ENCODE measurements at places on chromosomes 4 and X.
A peak's percentile ranks its signal among the peaks of the same experiment; 100 is the strongest.

DNA sequence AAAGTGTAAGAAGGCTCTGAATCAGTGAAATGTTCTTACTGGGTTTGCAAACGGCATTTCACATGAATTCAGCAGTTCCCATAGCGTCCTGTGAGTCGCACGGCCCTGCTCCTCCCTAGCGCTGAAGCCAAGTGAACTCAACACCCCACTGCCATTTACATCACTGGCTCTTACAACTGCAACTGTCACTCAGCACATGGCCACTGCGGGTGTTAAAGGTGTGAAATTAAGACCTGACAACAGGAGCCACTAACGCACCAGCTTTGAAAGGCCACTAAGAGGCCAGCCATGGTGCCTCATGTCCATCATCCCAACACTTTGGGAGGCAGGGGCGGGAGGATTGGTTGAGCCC lies 31.7 kb downstream of the RNF212 start:
- DNase-seq, result no peak

DNA sequence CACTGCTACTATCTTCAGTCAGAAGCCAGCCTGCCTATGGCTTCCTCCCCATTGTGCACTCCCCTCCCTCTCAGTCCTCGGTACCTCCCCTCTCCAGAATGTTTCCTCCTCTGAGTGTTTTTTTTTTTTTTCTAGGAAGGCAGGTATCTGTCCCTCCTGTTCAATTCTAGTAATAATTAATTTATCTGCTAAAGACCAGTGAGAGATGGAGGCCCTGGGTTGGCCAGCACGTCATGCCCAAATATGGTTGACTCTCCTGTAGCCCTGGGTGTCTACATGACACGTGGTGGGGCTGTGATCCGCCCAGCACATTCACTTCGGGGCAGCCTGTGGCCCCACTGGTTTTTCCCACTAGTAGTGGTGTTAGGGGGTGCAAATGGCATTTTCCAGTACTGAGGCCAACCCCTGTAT lies 1.8 kb downstream of the FLNA start:
- DNase-seq, result peak; percentile 42

- DNase-seq, result no peak
These were observed 213.7 kb upstream of the VCX3A start for GRCh38 chrX:6748595-6748994.

GRCh38 chrX:94830717-94831116 lies 1156.7 kb downstream of the FAM133A start:
- DNase-seq, result peak; percentile 27

GRCh38 chr4:147626903-147627302 lies 9.7 kb downstream of the TMEM184C start:
- no peak for DNase-seq

GRCh38 chrX:41553688-41554087 lies 106.5 kb downstream of the NYX start:
- no peak for DNase-seq

GRCh38 chr4:43867908-43868307 lies 580.7 kb downstream of the KCTD8 start:
- no peak for DNase-seq

- no peak for DNase-seq
These were observed 194.3 kb upstream of the PGRMC2 start for GRCh38 chr4:128481752-128482480.

- DNase-seq, result no peak
These were observed 236.6 kb upstream of the PCDH18 start for GRCh38 chr4:137768881-137769280.

DNA sequence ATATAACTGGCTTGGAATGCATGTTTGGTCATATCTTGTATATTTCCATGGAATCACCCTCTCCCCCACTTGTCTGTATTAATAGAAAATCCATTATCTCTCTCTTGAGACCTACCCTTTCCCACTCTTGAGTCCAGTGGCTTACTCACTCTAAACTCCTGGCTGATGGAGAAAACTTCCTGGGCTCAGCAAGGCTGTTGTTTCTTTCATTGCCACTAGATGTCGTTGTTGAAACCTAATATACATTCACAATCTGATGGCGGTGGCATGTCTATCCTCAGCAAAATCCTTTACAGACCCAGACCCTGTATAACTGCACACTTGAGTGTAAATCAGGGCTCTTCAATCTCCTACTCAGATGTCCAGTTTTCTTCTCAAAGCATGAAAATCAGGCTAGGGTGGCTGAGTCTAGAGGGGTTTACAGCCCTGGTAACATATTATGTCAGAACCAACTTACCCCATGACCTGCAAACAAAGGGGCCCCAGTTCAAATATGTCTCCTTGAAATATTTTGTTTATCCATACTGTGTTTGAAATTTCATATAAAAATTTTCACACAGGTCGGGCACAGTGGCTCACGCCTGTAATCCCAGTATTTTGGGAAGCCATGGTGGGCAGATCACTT lies 70.0 kb upstream of the FAM241A start:
- peak; percentile 61 for DNase-seq

GRCh38 chrX:65689377-65689776 lies 21.9 kb downstream of the MSN start:
- no peak for DNase-seq

DNA sequence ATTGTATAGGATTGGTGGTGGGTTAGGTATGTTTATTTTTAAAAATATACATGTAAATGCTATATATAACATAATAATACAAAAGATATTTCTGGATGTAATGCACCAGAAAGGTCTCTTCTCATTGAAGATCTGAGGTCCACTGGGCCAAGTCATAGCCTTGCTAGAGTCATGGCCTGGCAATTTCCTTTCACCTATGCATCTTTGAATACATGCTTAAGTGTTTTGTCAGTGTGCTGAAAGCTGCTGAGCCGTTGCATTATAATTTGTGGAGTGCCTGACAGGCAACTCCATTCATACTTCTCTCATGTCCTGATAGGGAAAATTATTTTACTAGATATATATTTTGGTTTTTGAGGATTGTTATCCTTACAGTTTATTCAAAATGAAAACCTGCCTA lies 410.2 kb upstream of the CT83 start:
- no peak for DNase-seq
